ENCODE measurements at places on chromosomes 7 and 10.

GRCh38 chr10:128314686-128315085, 188.5 kb upstream of the MKI67 start:
- no peak for DNase-seq

DNA sequence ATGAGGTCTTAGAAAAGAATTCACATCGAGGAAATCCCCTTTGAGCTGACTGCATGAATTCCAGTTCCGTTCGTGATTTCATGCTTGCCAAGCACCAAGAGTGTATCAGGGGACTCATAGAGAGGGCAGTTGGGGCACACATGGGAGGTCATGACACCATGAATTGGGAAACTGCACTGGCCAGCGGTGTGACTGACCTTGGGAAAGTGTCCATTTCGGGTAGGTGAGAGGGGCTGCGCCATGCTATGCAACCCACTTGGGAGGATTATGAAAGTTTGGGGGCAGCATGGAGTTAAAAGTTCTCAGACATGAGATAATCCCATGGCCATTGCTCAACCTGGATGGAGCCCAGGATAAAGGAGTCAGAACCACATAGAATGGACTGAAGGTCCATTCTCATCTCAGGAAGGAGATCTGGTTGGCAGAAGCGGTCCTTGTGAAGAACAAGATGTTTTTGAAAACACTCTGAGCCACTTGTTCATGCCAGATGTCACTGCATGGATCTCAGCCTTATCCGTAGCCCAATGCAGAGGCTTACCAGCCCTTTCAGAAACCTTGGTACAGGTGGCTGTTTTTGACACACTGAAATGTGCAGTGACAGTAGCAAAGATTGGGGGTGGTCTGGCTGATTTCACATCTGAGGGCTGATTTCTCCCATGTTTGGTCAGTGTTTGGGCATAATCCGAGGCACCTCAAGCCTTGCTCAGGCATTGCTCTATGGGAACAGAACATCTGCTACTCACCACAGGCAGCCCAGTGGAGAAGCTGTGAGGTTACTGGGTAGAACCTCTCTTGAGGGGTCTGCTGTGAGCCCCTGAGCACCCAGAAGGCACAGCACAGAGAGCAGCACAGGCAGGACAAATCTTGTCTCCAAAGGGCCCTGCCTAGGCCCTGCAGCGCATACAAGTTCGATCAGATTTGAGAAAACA, 252.3 kb downstream of the CXCL12 start:
- DNase-seq, result no peak

DNA sequence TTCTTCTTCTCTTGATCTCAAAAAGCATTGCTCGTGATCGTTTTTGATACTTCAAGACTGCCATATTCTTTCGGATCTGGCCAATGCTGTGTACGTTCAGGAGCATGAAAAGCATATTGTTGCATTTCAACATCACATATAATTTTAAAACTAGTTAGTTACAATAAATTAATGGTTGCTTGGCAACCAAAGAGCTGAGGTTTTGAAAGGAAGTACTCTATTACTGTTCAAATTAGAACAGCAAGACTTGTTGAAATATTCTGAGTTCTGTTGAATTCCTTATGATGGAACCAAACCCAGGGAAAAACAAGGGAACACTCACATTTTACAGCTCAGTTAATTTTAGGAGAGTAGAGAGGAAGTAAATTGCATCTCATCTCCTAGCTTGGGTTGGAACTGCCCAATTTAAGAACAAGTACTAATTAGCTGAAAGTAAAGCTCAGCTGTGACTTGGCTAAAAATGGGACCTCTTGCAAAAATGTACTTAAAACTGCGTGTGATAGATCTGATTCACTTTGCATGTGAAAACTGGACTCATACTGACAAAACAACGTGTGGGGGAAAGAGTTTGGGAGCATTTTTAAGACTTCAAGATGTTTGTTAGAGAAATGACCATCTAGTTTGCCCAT, 21.2 kb downstream of the OR9A2 start:
- DNase-seq, result no peak

GRCh38 chr7:82347808-82348207, 95.8 kb downstream of the CACNA2D1 start:
- DNase-seq, result no peak

DNA sequence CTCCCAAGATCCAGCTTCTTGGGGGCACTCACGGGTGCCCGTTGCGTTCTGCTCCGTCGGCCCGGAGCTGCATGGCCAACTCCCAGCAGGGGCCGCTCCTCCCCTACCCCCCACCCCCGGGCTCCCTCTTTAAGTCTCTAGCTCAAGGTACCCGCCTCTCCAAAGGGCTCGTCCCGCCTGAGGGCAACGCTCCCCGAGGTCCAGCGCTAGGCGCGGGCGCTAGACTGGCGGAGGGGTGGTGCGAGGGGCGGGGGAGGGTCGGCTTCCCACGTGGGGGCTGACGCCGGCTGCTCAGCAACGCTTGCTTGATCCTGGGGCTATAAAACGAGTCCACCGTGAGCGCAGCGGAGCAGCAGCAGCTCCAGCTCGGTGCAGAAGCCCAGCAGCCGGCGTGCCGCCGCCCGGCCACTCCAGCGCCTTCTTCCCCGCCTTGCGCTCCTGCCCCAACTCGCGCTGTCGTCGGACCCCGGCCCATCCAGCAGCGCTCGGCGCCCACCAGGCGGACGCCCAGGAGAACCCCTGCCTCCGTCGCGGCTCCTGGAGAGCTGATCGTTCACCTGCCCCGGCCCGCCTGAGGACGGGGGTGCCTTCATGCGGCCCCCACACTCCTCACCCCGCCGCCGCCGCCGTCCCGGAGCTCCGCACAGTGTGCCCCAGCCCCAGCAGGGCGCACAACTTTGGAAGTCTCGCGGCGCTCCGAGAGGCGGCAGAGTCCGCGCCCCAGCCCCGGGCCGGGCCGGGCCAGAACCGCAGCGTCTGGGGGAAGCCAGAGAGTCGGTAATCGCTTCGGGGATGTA, at the start of gene ADRA2A:
TSS of gene ADRA2A (plus strand) at position 348 of the 797 bp plus-strand sequence. CDS start 968 bp downstream, outside the sequence.
- peak; percentile 8 for DNase-seq

DNA sequence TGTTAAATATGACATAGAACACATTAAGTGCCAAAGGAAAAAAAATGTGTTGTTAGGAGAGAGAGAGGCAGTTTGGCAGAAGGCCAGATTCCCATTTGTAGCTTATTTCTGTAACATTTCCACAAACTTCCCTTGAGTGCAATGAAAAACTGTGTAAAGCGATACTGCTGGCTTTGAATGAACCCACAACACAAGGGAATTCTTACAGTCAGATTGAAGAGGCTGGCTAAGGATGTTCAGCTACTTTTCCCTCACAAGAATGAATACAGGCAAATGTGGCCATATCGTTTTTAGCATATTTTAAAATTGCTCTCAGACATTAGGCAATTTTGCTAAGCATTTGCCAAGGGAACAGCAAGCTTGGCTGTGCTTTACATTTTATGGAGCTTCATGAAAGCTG, 614.1 kb upstream of the FZD8 start:
- no peak for DNase-seq

DNA sequence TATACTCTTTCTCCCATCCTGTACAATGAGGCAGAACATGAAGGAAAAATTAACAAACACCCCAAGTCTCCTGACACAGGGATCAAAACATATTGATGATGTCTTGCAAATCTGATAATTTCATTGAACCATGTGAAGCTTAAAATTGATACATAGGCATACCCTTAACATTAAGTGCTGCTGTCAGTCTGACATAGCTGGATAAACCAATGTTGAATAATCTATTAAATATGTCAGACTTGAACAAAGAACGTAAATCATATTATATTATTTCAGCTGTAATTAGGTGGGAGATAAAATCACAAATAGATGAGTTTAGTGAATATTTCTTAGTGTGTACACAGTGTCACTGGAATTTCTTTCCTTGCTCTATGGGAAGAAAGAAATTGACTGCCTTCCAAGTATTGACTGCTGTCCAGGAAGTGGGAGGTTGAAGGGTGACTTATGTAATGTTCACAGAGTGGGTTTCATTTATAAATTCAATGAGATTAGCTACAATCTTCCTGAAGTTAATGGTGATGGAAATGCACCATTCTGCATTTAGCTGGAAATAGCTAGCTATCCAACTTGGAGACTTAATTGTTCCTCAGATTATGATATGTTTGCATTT, 170.8 kb downstream of the AUTS2 start:
- no peak for DNase-seq

GRCh38 chr10:132105302-132105995, 39.7 kb downstream of the JAKMIP3 start:
- no peak for DNase-seq

DNA sequence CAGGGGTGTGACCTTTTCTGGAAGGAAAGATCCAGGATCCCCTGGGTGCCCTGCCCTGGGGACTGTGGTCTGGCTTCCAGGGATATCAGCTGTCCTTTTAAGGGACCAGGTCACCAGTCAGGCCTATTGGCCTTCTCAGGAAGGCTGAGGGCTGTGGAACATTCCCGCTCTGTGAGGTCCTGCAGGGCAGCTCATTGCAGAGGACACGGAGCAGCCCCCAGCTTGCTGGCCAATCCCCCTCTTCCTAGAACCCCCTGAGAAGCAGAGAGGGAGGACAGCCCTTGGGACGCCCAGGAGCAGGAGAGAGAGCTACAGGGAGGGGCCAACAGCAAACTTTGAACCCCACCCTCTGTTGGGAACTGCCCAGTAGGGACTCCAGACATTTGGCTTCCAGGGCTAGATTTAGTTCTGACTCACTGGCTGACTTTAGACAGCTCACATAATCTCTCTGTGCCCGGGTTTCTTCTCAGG, 67.9 kb upstream of the COL13A1 start:
- no peak for DNase-seq

GRCh38 chr10:102407425-102408130, 11.0 kb downstream of the PSD start:
- DNase-seq, result no peak

DNA sequence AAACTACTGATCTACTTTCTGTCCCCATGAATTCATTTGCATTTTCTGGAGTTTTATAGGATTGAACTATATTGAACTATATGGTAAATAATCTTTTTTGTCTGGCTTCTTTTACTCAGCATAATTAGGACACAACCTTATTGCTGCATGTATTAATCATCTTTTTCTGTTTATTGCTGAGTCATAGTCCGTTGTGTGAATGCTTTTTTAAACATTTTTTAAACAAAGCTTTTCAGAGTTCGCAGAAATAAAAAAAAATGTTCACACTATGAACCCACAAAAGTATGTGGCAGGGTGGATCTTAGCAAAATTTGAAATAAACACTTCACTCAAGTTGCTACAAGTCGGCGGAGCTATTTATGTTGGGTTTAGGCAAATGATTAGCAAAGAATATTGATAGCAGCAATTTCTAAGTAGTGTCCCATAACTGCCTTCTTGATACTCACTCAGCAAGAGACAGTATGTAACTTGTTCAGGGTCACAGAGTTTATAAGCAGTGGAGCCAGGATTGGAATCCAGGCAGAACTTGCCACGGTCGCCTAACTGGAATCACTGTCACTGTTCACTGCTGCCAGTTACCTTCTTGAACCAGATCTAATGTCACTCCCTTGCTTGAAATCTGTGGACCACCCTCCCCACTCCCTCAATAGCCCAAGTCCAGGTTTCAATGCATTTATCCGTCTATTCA, 5.6 kb downstream of the CH25H start:
- no peak for DNase-seq

GRCh38 chr10:33638891-33639290, 304.4 kb upstream of the NRP1 start:
- DNase-seq, result no peak

DNA sequence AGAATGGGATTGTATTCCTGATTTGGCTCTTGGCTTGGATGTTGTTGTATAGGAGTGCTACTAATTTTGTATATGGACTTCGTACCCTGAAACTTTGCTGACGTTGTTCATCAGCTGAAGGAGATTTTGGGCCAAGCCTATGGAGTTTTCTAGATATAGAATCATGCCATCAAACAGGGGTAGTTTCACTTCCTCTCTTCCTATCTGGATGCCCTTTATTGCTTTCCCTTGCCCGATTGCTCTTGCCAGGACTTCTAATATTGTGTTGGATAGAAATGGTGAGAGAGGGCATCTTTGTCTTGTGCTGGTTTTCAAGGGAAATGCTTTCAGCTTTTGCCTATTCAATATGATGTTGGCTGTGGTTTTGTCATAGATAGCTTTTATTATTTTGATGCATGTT, 92.3 kb downstream of the CCDC7 start:
- DNase-seq, result no peak

GRCh38 chr7:40000734-40001315, 50.8 kb downstream of the CDK13 start:
- DNase-seq, result no peak

- peak; percentile 23 for DNase-seq
Measured at GRCh38 chr10:132392811-132393694, 3.9 kb upstream of the PWWP2B start.

DNA sequence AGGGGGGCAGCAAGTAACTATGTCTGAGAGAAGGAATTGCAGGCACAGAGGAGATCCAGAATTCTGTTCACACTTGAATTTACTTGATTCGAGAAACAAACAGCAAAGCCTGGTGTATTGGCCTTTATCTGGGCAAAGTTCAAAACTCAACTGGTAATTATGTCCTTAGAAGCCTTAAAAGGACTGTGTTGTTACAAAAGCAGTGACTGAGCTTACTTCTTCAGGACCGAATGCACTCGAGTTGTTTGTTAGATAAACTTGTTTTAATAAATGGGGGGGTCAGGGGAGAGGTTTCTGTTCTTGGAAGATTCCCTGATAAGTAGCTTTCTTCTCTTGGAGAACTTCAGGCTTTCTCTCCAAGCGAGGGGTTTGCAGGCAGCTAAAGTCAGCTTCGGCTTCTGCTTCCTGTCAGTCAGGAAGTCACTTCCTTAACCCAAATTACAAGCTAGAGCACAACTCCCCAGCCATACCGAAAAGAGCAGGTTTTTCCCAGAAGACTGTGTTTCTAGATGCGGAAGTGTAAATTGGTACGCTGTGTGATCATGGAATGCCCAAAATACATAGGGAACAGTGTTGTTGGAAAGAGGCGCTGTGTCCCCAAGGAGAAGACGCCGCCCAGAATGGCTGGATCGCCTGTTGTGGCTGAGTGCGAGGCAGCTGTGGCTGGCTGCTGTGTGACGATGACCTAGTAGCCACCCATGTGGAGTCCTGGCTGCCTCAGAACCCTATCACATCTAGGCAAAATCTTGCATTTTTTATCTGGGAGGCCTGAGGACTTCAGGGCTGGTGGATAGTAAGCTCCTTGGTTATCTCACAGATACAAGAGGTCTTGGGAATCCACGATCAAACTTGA, 110.4 kb downstream of the TCF7L2 start:
- no peak for DNase-seq

DNA sequence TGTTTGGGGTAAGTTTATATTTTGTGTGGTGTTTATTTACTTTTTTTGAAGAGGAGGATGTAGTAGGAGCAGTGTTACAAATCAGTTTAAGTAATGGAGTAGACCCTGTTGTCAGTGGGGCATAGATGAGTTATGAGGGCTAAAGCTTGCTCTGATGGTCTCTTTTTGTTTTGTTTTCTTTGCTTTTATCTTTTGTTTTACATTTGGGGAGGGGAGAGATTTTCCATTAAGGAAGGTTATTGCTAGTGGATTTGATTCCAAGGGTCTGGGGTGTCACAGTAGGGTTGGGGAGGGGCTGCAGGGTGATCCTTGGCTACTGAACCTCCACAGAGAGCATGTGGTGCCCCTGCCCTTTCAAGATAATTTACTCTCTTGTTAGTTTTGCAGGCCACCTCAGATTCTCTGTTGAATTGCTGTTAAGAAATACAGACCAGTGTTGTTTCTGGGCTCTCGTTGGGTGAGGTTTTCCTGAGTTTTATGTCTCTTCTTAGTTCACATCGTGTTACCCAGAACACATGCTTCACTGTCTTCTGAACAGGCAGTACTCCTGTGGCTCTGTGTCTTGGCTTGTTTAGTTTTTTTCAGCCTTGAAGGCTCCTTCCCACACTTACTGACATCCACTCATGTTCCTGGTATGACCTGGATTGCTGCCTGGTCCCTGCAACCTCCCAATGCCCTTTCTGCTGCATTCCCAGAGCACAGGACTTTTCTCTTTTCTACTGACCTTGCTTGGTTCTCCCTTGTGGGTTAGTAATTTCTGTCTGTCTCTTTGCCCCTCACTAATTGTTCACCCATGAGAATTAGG, 4.2 kb downstream of the KIFBP start:
- DNase-seq, result no peak
